SK-MEL-5 (cell line): ENCODE measurements at places on chromosomes 7 and 10. TPM values are rescaled to one million over a fixed set of nuclear protein-coding genes. Genes with fewer than 3 reads are reported as not detected.

The HOXA10 gene
- not detected in 2 replicates for total RNA-seq

The GLI3 gene
- 1.4 and 2.7 TPM in 2 replicates for total RNA-seq

DNA sequence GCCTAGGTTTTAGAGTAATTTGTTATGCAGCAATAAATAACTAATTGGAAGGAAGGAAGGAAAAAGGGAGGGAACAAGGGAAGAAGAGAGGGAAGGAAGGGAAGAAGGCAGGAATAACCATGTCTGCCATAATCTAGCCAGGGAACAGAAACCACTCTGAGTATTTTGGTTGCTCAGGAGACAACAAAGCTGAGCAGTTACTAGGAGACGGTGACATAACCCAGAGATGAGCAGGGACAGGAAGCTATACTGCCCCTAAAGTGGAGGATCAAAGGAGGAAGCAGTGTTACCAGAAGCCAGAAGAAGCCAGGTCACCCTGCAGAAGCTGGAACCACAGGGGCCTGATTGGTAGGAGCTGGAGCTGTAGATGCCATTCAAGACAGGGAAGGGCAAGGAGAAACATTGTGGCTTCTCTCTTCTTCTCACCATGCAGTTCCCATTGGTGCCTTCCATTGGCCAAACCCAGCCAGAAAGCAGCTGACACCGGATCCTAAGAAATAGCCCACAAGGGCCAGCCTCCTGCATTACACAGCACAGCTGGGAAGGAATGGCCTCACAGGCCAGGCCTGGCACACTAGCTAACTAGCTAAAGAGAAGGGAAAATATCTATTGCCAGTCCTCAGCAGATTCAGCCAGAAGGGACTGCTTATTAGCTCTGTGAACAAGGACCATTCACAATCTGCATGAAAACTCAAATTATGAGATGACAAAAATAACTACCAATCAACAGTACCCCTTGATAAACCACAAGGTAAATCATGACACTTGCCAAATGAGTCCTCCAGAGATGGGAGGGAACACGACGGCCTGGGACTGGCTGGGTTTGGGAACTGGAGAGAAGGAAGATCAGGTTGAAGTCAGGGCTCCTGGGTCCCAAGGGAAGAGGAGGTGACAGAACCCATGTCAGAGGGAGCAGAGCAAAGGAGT, 184.5 kb upstream of the NFE2L3 start:
- no peak for DNase-seq

The PLEKHS1 gene
- not detected in 2 replicates for total RNA-seq

The RAMP3 gene
- total RNA-seq, result not detected in 2 replicates
